ENCODE measurements at places on chromosomes 3 and 15. TPM values are rescaled to one million over a fixed set of nuclear protein-coding genes. Genes with fewer than 3 reads are reported as not detected.

DNA sequence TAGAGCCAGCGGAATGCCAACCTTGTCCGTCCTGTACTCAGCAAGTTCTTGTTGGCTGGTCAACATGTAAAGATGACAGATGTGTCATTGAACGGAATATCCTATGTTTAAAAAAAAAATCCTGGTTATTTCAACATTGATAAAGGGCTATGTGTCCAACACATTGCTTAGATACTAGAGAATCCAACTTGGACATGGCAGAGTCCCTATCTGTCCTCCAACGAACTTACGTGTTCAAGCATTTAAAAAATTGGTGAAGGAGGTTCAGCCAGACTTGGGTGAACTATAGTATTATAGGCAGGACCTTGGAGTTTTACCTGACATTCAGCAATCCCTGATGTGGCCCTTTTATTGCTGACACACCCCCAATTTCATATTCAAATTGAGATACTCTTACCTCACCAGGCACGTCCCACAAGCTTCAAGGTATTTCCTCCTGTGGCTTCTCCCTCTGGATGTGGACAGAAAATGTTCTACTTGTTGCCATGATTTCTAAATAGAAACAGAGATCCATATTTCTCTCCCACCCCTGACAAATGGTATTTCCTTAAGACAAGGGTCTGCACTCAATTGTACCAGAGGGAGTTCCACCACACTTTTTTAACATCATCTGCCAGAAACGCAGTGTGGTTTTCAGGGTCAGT lies 207.7 kb upstream of the TPM1 start:
- no peak for DNase-seq
- peaks cover 3% of the 10 kb centered on the region for H3K4me1 ChIP-seq
- H3K27ac ChIP-seq: no peak overlapping the region
- H3K36me3 ChIP-seq: peaks cover 16% of the 10 kb centered on the region
- no peaks in the 10 kb centered on the region for H3K27me3 ChIP-seq
- H3K4me3 ChIP-seq: no peak overlapping the region

DNA sequence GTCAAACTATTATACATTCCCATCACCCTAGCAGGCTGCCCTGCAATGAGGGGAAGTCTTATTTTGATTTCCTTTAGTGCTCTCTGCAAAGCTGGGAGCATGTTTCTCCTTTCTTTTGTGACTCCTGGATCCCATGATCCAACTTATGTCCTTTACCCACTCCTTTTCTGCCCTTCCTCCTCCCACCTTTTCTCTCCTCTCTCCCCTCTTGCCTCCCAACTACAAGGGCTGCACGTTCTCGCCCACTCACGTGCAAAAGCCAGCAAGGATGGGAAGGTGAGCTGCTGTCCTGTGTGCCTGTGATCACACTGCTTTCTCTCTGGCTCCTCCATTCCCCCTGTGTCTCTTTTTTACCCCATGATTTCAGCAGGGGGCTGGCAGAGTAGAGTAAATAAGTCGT lies 6.1 kb downstream of the VIPR1 start:
- no peaks in the 10 kb centered on the region for H3K36me3 ChIP-seq
- H3K27me3 ChIP-seq: peaks cover 15% of the 10 kb centered on the region
- no peak overlapping the region for H3K4me3 ChIP-seq
- peak; percentile 1 for DNase-seq

DNA sequence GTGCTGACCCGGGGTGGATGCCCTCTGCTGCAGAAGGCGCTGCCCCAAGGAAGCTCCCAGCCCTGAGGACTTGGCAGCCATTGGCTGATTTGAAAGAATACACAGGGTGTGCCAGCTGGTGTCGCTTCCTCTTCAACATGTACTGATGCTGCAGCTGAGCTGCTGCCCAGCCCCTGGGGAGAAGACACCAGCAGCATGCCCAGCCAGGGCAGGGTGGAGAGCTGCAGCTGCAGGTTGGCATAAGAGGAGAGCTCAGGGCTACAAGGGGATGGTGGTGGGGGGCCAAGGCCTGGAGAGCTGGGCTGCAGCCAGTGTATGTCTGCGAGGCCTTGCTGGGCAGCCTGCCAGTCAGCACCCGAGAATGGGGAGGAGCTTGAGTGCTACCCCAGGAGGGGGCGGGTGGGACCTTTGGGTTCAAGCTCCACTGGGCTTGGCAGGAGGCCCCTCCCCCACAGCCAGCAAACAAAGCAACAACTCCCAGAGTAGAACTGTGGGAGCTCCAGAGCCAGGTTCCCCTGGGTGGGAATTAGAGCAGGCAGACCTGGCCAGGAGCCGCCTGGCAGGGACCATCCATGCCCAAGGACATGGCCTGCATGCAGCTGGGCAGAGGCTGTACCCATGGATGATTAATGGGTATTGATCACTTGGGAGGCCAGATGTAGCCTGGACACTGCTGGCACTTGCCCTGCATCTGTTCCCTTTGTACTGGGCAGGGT lies 9.2 kb upstream of the SEMA4B start:
- 0 out of 2 replicates have a peak, but pooled peaks cover 3% of the 10 kb centered on the region for H3K36me3 ChIP-seq
- H3K27me3 ChIP-seq: no peaks in the 10 kb centered on the region
- no peak overlapping the region for H3K4me3 ChIP-seq
- no peak for DNase-seq
- peaks cover 17% of the 10 kb centered on the region for H3K4me1 ChIP-seq

DNA sequence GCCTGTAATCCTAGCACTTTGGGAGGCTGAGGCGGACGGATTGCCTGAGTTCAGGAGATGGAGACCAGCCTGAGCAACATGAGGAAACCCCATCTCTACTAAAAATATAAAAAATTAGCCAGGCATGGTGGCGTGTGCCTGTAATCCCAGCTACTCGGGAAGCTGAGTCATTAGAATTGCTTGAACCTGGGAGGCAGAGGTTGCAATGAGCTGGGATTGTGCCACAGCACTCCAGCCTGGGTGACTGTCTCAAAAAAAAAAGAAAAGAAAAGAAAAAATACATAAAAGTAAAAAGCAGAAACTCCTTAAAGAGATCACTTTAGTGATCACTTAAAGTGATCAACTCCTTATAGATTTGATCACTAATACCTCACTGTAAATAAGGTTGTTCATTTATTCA lies 78.0 kb downstream of the GMPS start:
- no peak overlapping the region for H3K4me3 ChIP-seq
- H3K4me1 ChIP-seq: peaks cover 23% of the 10 kb centered on the region
- H3K36me3 ChIP-seq: peaks cover 8% of the 10 kb centered on the region
- no peak overlapping the region for H3K27ac ChIP-seq

- H3K36me3 ChIP-seq: no peaks in the 10 kb centered on the region
- no peak overlapping the region for H3K27ac ChIP-seq
- no peak for DNase-seq
- no peaks in the 10 kb centered on the region for H3K27me3 ChIP-seq
- H3K4me1 ChIP-seq: no peaks in the 10 kb centered on the region
These were observed 8.4 kb upstream of the ATR start for GRCh38 chr3:142586803-142587406.

- H3K4me3 ChIP-seq: no peak overlapping the region
- peaks cover 5% of the 10 kb centered on the region for H3K4me1 ChIP-seq
- no peaks in the 10 kb centered on the region for H3K27me3 ChIP-seq
- no peaks in the 10 kb centered on the region for H3K36me3 ChIP-seq
- H3K27ac ChIP-seq: no peak overlapping the region
- DNase-seq: no peak
These were observed 108.3 kb upstream of the MME start for GRCh38 chr3:154971771-154972326.

- 0 out of 2 replicates have a peak, but pooled peaks cover 3% of the 10 kb centered on the region for H3K36me3 ChIP-seq
- no peak for DNase-seq
- H3K27me3 ChIP-seq: no peaks in the 10 kb centered on the region
- no peak overlapping the region for H3K4me3 ChIP-seq
- H3K4me1 ChIP-seq: no peaks in the 10 kb centered on the region
These were observed 124.2 kb upstream of the SMAD3 start for GRCh38 chr15:66941108-66941711.

GRCh38 chr3:124628863-124629262 lies 101.4 kb upstream of the UMPS start:
- H3K27ac ChIP-seq: no peak overlapping the region
- peaks cover 14% of the 10 kb centered on the region for H3K4me1 ChIP-seq
- no peak for DNase-seq
- H3K36me3 ChIP-seq: no peaks in the 10 kb centered on the region
- no peak overlapping the region for H3K4me3 ChIP-seq

SPTSSB gene
- 14.1 TPM for total RNA-seq

ST6GAL1 gene
- 82.5 TPM for total RNA-seq

ZNF639 gene
- 33.4 TPM for total RNA-seq
